ENCODE measurements at places on chromosomes 5 and 9.

GRCh38 chr5:43514471-43514815, 505 bp downstream of the C5orf34 start:
- DNase-seq, result no peak

DNA sequence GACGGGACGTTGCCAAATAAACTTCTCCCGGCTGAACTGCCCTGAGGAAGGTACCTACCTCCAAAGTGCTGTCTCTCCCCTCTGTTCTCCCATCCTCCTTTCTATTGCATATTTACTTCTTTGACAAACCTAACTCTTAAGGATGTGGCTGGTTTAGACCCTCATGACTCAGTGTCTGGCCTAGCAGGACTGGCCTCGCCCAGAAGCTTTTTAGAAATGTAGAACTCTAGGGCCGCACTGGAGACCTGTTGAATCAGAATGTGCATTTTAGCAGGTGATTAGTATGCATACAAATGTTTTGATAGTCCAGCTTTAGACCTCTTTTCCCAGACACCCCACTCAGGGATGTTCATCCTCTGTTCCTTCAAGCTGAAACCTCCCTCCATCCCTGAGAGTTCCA, 335.9 kb downstream of the PIK3R1 start:
- no peak for DNase-seq

DNA sequence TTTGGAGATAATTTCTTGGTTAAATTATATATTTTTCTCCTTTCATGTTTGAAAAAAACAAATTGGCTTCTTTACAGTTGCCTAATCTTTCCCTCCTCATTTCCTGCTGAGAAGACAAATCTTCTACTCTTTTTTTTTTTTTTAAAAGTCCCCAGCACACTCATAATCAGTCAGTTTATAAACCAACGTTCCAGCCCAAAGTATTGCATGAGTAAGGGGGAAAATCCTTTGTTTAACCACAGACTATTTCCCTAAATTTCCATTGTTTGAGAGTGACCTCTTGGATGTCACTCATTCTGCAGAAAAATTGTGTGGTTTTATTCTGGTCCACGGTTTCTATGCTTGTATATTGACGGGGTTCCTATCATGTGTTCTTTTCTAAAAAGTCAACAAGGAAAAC, 55.1 kb upstream of the TLR4 start:
- no peak for DNase-seq

- no peak for DNase-seq
Measured at GRCh38 chr5:9169557-9169902, 376.3 kb downstream of the SEMA5A start.

- DNase-seq, result no peak
Measured at GRCh38 chr5:146836226-146836842, 42.2 kb downstream of the PPP2R2B start.

GRCh38 chr9:100088202-100088601, 10.6 kb downstream of the ERP44 start:
- no peak for DNase-seq

All from stimulated activated naive CD4-positive, alpha-beta T cell (primary cell).